ENCODE measurements at places on chromosomes 11 and 22.

GRCh38 chr11:86230179-86230804 lies 14.3 kb upstream of the EED start:
- DNase-seq: no peak

DNA sequence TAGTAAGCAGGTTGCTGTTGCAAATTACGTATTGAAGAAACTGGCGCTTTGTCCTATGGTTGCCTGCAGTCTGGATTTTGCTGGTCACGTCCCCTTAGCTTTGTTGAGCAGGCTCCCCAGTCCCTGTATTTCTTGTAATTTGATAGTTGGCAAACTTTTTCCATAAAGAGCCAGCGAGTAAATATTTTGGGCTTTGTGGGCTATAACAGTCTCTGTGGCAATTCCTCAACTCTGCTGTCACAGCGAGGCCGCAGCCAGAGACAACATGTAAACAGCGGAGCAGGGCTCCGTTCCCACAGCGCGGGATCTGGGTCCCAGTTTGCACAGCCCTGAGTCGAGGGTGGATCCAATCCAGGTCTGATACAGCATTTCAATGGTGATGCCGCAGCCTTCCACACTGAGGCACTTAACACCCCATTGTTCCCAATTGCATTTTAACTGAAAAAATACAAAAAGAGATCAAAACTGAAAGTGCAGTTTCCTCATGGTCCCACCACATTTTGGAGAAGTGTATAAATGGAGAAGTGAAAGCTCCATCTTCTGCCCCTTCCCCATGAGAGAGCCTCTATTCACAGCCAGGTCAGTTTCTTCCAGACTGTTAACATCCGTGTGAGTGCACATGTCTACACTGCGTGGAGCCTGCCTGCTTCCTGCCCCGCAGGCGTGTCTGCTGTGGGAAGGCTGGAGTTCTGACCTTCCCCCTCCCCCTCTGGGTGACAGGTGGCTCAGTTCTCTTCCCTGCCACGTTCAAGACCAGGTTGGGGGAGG lies 89.1 kb downstream of the RPS6KA4 start:
- DNase-seq: no peak

- DNase-seq: no peak
These were observed 8.4 kb downstream of the LRRC10B start for GRCh38 chr11:61516675-61517572.

GRCh38 chr11:75899806-75900205 lies 84.8 kb downstream of the UVRAG start:
- DNase-seq: no peak

DNA sequence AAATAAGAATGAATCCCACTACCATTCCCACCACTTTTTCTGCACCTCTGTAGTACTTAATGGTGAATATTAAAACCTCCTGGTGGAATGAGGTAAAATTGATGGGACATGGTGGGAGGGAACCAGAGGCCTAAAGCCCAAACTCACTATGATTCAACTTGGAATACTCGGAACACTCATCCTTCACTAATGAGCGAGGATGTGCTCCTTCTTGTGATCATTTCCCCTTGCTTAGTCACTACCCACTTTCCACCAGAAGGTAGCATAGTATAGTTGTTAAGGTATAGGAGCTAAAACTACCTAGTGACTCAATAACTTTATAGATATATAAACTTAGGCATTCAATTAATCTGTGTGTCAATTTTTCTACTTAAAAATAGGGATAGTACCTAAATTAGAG lies 728.9 kb downstream of the OPCML start:
- DNase-seq: no peak

GRCh38 chr22:29313126-29313575 lies 2.3 kb downstream of the RASL10A start:
- no peak for DNase-seq

DNA sequence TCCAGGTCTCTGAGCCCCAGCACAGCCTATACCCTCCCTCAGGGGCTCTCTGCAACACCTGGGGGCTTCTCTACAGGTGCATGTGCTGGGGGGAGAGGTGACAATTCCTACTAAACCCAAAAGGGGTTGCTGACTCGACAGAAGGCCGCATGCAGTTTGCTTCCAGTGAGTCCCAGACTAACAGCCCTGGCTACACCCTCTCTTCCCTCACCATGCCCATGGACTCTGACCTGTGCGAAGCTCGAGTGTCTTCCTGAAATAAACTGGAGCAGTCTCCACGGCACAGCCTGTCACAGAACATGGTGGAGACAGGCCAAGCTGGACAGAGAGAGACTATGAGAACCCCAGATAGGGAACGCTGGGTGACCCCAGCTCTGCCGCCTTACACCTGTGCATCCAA lies 16.6 kb downstream of the PLEKHA7 start:
- DNase-seq: no peak

DNA sequence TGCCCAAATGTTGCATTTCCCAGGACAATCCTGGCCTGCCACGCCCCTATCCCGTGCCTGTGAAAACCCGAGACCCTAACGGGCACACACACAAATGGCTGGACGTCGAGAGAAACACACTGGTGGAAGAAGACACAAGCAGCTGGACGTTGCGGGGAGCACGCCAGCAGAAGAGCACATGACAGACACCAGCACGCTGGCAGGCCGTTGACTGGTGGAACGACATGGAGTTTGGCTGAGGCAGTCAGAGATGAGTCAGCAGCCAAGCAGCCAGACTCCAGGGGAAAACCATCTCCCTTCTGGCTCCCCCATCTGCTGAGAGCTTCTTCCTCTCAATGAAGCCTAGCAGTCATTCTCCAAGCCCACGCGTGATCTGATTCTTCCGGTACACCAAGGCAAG lies 606.7 kb upstream of the LRRC4C start:
- no peak for DNase-seq

- DNase-seq: no peak
These were observed 53.0 kb downstream of the MAML2 start for GRCh38 chr11:96290031-96290430.

- no peak for DNase-seq
These were observed 147.4 kb upstream of the ZC3H12C start for GRCh38 chr11:109945626-109946321.

GRCh38 chr11:131637469-131638175 lies 267.2 kb downstream of the NTM start:
- peak; percentile 99 for DNase-seq

- DNase-seq: no peak
These were observed 243.2 kb downstream of the CASP12 start for GRCh38 chr11:104655066-104655465.

GRCh38 chr11:78981153-78981552 lies 406.5 kb upstream of the NARS2 start:
- no peak for DNase-seq

DNA sequence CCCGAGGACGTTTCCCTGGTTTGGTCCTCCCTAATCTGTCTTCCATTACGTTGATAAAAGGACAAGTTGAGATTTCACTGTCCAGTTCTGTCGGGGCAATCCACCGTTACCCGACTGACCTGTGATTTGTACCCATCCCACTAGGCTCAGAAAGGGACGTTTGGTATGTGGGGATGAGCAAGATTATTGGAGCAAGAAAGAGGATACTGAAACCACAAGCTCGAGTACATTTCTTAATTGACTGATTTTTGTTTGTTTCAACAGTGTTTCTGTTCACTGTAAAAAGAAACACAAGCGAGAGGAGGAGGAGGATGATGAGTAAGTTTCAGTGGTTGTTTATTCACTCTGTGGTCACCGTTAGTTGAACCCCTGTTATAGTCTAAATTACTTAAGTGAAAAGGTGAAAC lies 969 bp downstream of the CCDC117 start:
- no peak for DNase-seq

DNA sequence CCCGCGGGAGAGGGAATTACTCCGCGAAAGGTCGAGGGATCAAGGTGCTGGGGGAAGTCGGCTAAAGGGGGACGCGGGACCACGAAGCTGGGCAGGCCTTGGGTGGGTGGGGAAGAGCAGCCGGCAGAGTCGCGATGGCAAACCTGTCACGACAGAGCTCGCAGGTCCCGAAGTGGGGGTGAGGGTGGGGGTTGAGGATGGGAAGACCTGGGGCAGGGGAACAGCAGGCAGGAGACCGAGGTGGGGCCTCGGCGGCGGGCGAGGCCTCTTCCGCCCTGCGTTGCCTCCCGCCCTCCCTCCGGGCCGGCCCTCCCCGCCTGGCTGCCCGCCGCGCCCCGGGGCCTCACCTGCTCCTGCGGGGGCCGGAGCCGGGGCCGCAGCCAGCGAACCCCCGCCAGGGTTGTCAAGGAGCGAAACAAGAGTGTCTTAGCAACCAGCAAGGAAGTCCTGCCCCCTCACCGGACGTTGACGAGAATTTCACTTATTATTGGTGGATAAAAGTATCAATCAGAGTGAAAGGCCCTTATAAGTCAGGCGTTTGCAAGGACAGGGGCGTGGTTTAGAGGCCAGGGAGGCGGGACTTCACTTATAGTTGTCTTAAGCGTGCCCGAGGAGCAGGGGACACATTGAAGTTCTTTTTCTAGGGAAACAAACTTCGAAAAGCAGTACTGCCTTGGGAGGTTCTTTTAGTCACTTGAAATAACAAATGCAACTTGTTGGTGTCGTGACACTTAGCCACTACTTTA lies at the start of gene DNAL4:
TSS of gene DNAL4 (minus strand) at position 423 of the 746 bp plus-strand sequence. CDS start 11,412 bp downstream, outside the sequence.
- peak; percentile 92 for DNase-seq

GRCh38 chr22:46678785-46679700 lies 58.9 kb downstream of the GRAMD4 start:
- DNase-seq: no peak

DNA sequence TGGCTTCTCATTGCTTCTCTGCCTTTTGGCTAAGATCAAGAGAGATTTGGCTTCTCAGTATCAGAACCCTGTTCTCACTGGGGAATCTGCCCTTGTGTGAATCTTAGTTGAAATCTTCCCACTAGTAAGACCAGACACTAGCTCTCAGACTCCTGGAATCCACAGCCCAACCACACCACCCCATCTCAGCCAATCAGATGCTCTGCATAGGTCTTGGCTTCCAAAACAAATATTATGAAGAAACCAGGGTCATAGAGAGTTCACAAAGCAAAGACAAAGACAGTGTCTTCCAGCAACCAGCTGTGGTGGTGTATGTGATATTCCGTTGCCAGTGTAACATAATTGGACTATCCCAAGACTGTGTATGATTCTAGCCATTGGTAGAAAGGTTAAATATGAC lies 5.4 kb downstream of the OR8B12 start:
- DNase-seq: no peak

GRCh38 chr11:14065141-14065540 lies 102.6 kb downstream of the SPON1 start:
- no peak for DNase-seq

- no peak for DNase-seq
These were observed 4.0 kb downstream of the SCYL1 start for GRCh38 chr11:65528819-65529350.

- DNase-seq: no peak
These were observed 1.2 kb downstream of the MRPL17 start for GRCh38 chr11:6681949-6682348.

- no peak for DNase-seq
These were observed 16.3 kb downstream of the MYO18B start for GRCh38 chr22:25758316-25758715.

GRCh38 chr11:62902932-62903331 lies 18.2 kb downstream of the CHRM1 start:
- DNase-seq: no peak

DNA sequence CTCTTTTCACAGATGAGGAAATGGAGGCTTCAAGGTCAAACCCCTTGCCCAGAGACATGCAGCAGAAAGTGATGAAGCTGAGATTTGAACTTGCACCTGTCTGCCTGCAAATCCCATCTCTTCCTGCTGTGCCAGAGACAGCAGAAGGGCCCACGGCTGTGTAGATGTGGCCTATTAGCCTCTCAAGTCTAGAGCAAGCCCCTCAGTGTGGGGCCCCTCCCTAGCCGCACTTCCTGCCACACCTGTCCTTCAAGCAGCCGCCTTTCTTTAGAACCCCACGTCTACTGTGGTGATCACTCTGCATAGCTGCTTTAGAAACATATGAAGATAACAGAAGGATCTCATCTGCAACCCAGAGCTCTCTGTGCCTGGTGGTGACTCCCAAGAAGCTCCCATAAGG lies 41.2 kb upstream of the JAM3 start:
- DNase-seq: no peak

GRCh38 chr11:94309757-94310156 lies 5.4 kb downstream of the IZUMO1R start:
- no peak for DNase-seq

DNA sequence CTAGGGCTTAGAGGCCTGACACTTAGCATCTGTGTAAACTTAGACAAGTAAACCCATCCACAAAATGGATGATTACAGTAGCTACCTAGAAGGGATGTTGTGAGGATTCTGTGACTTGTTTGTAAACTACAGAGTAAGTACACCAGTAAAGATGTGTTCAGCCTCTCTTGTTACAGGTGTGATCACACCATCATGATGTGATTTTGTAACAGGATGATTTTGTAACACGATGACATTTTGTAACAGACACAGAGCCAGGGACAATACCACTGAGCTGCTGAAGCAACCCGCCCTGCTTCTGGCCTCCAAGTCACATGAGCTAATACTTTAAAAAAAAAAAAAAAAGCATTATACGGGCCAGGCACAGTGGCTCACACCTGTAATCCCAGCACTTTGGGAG lies 17.0 kb downstream of the FADD start:
- no peak for DNase-seq

- DNase-seq: no peak
These were observed 69.2 kb downstream of the KIF18A start for GRCh38 chr11:28038775-28039174.

DNA sequence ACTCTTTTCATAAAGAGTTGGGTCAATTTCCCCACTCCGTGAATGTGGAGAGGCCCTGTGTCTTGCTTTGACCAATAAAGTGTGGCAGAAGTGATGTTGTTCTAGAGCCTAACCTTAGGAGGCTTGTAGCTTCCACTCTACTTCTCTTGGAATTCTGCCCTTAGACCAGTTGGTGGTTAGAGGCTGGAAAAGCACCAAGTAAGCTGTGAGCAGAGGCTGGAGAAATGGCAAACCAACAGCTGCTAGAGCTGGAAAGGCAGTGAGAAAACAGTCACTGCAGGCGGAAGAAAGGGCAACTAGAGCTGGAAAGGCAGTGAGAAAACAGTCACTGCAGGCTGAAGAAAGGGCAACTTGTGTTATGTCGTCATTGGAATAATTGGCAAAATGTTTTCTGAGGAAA lies 29.8 kb upstream of the MSANTD2 start:
- DNase-seq: no peak

DNA sequence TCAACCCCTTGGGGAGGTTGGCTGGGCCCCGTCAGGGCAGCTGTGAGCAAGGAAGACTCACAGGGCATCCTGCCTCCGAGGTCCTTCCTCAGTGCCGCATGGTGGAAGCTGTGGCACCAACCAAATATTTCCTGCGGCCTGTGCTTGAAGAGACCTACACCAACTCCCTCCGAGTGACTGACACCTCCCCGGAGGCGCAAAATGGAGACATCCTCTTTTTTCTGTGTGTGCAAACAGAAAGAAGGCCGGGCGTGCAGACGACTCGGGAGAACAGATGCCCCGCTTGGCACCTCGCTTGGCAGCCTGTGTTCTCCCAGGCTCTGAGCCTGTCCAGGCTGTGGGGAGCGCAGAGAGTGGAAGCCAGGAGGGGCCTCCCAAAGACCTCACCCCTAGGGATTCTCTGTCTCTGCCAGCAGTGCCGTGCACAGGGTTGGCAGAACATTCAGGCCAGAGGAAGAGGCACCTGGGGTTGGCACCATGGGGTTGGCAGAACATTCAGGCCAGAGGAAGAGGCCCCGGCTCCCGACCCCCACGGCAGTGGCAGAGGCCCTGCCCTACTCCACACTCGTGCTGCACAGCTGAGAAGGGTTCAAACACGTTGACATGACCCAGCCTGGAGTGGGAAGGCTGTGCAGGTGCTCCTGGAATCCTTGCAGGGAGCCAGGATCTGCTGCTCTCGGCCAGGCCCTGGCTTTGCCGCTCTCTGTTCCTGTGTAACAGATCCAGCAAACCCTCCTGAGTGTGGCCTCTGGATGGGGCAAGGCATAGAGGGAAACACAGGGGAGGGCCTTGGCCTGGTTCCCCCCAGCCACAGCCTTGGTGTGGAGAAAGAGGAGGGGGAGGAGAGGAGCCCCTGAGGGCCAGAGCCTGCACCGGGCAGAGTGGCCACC lies 805.5 kb downstream of the BRD1 start:
- DNase-seq: no peak

All from NCI-H526 treated with DMSO at 0.1 percent for 48 hours (cell line).